ENCODE measurements at places on chromosomes 2 and 18.

GRCh38 chr2:215567504-215567903 lies 131.6 kb upstream of the FN1 start:
- DNase-seq, result no peak

DNA sequence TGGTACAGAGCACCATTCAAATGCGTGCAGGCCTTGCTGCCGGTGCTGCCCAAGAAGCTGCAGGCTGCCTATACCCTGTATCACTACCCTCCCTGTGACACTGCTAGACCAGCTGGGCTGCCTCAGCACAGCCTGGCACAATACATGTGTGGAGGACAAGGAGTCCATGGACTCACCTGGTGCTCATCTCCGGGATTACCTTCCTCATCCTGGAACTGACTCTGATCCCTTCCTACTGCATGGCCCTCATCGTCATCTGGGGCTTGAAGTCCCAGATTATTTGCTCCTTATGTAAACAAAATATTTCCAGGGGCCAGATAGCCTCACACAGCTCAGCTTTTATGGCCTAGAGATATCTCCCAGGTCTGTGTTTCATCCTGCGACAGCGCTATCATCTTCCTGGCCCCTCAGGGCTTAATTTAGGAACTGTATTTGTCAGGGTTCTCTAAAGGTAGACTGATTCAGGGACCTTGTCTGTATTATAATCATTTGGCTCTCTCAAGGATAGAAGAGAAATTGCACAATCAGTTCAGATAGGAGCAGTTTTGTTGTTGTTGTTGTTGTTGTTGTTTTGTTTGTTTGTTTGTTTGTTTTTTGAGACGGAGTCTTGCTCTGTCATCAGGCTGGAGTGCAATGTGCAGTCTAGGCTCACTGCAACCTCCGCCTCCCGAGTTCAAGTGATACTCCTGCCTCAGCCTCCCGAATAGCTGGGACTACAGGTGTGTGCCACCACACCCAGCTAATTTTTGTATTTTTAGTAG lies 42.9 kb downstream of the WDR75 start:
- DNase-seq, result no peak

- no peak for DNase-seq
These were observed 402.0 kb upstream of the ACVR2A start for GRCh38 chr2:147442816-147443215.

DNA sequence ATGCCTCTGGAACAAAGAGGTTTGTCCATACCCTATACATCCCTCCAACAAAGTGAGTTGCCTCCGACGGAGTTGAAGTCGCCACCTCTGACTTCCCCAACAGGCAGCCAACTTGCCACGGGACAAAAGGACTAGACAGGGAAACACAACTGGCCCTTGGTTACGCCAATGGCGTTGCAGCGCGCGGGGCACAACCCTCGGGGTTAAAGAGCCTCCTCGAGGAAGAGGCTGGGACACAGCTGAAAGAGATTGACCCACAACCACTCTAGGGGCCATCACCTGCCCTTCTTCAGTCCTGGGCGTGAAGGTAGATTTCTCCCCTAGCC lies 545 bp downstream of the GTF3C2 start:
- no peak for DNase-seq

DNA sequence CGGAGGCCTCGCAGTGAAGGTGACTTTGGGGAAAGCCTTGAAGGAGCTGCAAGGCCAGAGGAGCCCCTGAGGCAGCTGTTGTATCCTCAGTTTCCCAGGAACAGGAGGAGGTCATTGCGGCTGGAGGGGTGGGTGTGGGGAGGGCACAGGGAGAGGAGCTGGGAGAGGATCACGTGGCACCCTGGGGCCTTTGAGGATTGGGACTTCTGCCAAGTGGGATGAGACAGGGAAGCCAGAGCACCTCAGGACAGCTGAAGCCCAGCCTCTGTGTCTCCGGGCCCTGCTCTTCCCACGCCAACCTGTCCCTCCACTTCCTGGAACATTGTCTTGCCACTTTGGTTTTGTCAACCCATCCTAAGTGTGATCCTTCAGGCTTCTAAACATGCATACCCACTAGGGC lies 19.4 kb upstream of the RRM2 start:
- no peak for DNase-seq

DNA sequence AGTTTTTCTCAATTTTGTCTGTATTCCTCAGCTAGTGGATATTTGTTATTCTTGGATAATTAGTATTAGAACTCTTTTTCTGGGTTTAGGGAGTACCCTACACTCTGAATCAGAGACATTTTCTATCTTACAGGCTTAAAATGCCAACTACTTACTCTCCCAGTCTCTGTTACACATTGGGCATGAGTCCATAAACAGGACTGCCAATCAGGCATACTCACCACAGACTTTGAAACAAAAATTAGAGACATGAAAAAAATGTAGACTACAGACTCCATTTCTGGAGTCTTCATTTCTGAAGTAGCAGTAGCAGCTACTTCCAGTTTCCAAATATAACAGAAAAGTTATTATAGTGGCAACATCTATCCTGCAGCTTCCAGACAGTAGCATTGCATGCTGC lies 279.7 kb downstream of the MBD5 start:
- no peak for DNase-seq

- no peak for DNase-seq
These were observed 249.1 kb downstream of the FAM210A start for GRCh38 chr18:13477147-13477683.

GRCh38 chr18:68436485-68436884 lies 278.4 kb downstream of the TMX3 start:
- DNase-seq, result no peak

DNA sequence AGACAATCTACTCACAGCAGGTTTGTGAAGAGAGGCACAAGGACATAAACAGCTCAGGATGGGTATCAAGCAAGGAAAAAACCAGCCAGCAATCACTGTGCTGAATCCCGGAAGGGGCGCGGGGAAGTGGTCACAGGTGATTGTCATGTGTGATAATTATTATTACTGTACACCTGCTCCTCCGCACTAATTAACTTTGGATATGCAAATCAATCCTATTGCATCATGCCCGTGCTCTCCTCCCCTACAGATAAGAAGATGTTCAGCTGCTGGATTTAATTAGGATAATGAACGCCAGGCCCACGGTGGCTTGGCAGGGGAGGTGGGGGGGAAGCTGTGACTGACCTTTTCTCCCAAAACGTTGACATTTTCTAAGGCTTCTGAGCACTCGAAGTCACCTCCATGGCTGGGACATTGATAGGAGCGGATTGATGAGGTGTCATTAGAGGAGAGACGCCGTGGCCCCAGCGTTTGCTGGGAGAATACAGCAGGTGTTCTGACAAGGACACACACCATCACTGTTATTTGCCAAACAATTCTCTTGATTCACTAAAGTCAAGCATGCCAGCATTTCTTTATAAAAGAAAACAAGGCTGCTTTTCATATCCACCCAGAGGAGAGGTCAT lies 160.3 kb upstream of the VRK2 start:
- no peak for DNase-seq

- no peak for DNase-seq
These were observed 271.8 kb upstream of the FANCL start for GRCh38 chr2:58512878-58513277.

GRCh38 chr2:8993902-8994278 lies 9.6 kb downstream of the MBOAT2 start:
- no peak for DNase-seq

DNA sequence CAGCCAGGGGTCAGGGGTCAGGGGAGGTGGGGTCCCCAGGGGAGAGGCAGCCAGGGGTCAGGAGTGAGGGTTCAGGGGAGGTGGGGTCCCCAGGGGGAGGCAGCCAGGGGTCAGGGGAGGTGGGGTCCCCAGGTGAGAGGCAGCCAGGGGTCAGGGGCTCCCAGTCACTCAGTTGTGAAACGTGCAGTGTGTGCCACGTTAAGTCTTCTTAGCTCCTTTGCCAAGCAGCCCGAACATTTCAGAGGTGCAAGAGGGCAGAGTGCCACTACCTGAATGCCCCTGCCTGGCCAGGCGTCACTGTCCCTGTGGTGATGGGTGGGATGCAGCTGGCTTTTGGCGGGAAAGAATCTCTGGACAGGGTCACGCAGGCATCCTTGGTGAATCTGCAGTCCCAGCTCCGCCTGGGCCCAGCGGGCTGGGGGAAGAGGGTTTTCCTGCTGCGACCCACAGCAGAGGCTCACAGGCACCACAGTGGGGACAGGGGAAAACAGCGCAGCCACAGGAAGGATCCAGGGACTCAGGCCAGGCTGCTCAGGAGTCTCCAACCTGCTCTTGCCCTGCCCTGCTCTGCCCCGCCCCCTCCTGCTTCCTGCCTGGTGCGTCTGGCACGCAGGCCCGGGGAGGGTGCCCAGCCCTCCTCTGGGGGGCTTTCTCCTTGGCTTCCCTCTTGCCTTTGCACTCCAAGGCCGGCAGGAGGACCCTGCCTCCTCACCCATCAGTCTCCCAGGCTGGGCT lies 188.3 kb downstream of the TWIST2 start:
- no peak for DNase-seq

DNA sequence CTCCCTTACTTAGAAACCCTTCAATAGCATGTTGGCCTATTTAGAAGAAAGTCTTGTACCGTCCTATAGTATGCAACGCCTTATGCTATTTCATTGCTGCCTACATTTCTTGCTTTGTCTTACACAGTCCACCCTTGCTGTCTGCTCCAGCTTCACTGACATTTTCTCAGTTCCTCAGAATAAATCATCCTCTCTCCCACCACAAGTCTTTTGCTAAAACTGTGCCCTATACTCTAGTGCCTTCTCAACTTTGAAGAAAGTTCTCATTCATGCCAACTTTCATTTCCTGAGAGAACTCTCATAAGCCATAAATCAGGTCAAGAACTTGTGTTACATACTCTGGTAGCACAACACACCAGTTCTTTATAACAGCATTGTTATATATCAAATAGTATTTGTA lies 54.3 kb upstream of the COL3A1 start:
- DNase-seq, result no peak

GRCh38 chr2:60880643-60881046 lies 729 bp upstream of the REL start:
- DNase-seq, result no peak

DNA sequence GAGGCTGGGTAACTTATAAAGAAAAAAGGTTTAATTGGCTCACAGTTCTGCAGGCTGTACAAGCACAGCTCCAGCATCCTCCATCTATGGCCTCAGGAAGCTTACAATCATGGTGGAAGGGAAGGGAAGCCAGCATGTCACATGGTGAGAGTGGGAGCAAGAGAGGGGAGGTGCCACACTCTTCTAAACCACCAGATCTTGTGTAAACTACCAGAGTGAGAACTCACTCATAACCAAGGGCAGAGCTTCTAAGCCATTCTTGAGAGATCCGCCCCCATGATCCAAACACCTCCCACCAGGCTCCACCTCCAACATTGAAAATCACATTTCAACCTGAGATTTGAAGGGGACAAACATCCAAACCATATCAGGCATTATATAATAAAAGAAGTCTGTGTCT lies 121.6 kb upstream of the CDC42EP3 start:
- no peak for DNase-seq

DNA sequence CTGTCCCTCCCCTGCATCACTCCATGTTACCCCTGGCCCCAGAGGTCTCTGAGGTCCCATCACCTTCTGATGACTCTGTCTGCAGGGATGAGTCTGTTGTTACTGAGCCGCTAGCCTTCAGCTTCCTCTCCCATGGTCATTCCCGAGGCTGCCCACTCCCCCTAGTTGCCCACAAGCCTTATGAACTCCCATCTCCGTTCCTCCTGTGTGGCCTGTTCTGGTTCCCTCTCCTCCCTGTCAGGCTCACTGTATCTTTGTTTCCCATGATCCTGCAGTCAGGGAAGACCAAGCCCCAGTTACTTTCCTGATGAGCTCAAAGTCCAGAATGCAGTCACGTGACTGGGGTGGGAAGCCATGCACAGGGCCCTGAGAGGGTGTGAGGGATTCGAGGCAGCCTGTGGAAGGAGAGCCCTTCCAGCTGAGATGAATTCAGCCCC lies 39.5 kb downstream of the INPP4A start:
- DNase-seq, result no peak

GRCh38 chr18:41645589-41646360 lies 309.3 kb upstream of the PIK3C3 start:
- no peak for DNase-seq

GRCh38 chr2:23231865-23232264 lies 153.1 kb upstream of the KLHL29 start:
- no peak for DNase-seq

- DNase-seq, result no peak
These were observed 37.8 kb downstream of the RDH14 start for GRCh38 chr2:18522484-18523146.

- DNase-seq, result no peak
These were observed 698.1 kb upstream of the SETBP1 start for GRCh38 chr18:43982582-43982981.

DNA sequence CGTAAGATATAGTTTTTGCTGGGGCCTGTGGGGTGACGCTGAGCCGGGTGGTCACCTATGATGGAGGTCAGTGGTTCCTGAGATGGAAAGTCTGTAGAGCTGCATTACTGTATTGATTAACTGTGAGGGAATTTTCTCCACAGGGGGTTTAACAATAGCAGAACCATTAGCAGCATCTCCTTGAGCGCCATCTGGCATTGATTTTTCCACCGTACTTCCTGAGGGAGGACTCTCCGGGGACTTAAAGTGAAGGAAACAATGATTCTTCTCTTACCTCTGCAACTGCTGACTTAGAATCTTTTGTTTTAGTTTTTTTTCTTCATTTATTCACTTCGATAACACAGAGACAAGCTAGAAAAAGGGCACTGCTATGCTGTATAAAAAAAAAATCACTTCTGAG lies 22.6 kb upstream of the RNF125 start:
- DNase-seq, result no peak

DNA sequence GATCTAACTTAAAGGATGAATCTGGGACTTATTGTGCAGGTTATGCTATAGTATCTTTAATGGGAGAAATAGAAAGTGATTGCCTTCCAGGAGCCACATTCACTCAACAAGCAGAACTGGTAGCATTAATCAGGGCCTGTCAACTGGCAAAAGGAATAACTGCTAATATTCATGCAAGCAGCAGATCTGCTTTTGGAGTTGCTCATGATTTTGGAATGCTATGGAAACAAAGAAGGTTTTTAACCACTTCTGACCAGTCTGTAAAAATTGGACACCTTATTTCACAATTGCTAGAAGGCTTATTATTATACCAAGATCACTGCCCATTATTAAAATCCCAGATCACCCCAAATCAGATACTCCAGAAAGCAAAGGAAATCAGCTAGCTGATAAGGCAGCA lies 200.4 kb downstream of the MREG start:
- no peak for DNase-seq

DNA sequence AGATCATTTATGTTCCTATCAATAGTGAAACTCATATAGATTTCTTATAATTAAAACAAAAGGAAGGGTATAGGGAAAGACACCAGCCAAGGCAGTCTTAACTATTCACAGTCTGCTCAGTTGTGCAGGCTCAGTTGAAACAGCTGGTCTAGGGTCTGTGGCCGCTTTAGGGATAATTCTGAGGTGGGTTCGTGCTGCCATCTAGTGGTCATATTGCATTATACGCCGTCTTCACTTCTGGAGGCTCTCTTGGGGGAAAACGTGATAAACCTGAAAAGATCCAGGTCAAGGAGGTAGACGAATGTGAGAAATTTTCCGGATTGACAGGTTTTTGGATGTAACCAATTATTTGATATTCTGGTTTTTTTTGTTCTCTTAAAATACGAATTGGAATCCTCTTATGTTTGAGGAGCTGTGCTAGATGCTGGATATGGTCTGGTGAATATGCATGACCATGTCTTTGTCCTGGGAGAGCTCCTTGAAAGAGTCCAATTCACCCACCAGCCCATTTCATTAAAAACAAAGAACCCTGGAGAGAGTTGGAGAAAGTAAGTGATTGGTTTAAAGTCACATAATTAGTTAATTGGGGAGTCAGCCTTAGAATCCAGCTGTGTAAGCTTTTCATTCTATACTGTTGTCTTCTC lies 492.4 kb downstream of the PLCL1 start:
- DNase-seq, result peak; percentile 51
